ENCODE measurements at places on chromosomes 2 and 18.
A peak's percentile ranks its signal among the peaks of the same experiment; 100 is the strongest.

GRCh38 chr2:147488472-147488871, 356.4 kb upstream of the ACVR2A start:
- DNase-seq: no peak

DNA sequence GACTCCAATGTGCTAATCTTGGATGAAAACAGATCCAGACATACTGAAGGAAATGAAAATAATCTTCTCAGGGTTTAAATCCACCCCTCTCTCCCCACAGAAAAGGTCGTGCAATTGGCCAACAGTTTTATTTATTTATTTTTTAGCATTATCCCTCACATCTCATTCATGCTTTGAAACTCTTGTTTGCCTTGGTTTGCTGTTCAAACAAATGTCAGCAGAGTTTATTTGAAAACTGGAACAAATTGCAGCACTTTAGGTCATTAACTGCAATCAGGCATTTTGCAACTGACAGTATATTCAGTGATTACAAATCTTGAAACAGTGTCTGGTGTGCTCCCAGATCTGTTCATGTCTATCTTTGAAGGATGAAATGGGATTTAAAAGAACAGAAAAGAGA, 220.6 kb downstream of the SLC4A10 start:
- DNase-seq: no peak

DNA sequence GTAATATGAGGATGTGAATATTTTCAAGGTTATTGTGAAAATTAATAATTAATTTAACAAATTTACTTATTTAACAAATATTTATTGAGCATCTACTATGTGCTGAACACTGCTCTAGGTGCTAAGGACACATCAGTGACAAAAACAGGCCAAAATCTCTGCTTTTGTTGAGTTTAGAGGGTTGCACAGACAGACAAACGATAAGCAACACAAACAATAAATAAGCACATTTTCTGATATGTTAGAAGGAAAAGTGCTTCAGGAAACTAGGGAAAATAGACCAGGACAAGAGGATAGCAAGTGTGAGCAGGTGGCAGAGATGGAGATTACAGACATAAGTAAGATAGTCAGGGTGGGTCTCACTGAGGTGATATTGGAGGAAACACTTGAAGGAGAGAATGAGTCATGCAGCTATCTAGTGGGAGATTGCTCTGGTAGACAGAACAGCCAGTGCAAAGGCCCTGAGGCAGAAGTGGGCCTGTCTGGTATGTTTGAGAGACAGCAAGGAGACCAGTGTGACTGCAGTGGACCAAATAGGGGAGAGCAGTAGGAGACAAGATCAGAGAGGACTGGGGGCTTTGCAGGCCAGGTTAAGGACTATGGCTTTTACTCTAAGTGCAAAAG, 38.3 kb downstream of the SFXN5 start:
- no peak for DNase-seq

DNA sequence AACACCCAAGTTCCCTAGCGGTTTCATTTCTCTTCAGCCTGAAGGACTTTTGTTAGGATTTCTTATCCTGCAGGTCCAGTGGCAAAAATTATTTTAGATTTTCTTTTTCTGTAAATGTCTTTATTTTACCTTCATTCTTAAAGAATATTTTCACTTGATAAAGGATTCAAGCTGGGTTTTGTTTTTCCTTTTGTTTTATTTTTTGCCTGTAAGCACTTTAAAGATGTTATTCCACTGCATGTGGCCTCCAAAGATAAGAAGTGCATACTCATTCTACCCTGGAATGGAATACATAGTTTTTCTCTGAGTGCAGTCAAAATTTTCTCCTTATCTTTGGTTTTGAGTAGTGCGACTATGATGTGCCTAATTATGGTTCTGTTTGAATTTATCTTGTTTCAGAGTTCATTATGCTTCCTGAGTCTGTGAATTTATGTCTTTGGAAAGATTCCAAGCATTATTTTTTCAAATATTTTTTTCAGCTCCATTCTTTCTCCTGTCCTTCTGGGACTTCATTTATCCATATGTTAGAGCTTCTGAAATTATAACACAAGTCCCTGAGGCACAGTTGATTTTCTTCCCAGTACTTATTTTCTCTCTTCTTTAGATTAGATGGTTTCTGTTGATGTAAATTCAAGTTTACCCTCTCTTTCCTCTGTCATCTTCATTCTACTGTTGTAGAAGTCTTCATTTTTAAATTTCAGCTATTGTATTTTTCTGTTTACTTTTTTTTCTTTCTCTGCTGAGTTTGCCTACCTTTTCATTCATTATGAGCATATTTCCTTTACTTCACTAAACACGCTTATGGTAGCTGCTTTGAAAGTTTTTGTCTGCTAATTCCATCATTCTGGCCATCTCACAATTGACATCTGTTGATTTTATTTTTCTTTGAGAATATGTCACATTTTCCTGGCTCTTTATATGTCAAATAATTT, 69.6 kb downstream of the MAPRE2 start:
- DNase-seq: peak; percentile 19

All from fibroblast of villous mesenchyme (primary cell).